ENCODE measurements at places on chromosomes 4 and X.
A peak's percentile ranks its signal among the peaks of the same experiment; 100 is the strongest.

- DNase-seq = peak; percentile 95
Observed at GRCh38 chr4:168408620-168409019, 71.7 kb downstream of the DDX60L start.

- DNase-seq = peak; percentile 45
Observed at GRCh38 chrX:14936561-14936960, 63.3 kb downstream of the MOSPD2 start.

GRCh38 chr4:38184404-38184803 is 224.2 kb downstream of the PTTG2 start:
- DNase-seq = no peak

GRCh38 chrX:47190445-47191269 is 3.0 kb upstream of the UBA1 start:
- peak; percentile 78 for DNase-seq

GRCh38 chrX:107153005-107153404 is 34.4 kb upstream of the RBM41 start:
- DNase-seq = no peak

- no peak for DNase-seq
Observed at GRCh38 chr4:188688956-188689355, 549.7 kb downstream of the TRIML1 start.

GRCh38 chrX:70166601-70167590 is 10.4 kb upstream of the DGAT2L6 start:
- DNase-seq = peak; percentile 1

DNA sequence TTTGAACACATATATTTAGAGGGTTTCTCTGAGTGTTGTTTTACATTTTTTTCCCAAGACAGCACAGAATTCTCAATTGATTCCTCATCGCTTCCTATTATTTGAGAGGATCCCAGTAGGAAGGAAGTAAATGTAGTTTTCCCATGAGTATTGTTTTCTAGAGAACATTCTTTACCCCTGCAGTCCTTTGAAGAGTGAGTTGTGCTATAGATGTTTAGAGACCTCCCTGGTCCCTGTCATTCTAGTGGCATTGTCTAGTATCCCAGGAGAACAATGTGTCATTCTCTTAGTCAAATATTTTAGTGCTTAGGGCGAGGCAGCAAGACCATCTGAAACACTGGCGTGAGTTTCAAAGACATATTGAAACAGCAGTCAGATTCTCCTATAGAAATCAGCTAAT is 32.5 kb downstream of the SORBS2 start:
- DNase-seq = no peak
